Right lobe of liver (tissue), 6 donors: ENCODE measurements at places on chromosomes 6 and 20.

DNA sequence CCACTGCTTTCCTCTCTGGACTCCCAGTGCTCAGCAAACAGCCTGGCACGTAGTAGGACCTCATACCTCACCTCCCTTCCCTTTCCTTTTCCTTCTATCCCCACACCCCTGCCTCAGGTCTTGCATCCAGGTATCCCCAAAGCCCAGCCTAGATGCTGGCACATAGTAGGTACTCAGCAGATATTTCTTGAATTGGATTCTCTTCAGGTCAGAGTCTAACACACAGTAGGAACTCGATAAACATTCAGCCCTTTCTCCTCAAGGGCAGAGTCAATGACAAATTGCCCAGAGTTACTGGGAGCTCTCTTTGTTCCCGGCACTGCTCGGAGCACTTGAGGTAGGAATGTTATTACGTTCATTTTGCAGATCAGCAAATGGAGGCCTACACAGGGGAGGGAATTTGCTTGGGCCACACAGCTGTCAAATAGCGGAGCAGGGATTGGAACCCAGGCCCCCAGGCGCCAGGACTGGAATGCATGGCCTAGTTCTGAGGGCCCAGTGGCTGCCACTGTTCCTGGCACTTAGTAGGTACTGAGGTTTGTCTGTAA, 25.9 kb downstream of the NOL4L start:
- no peak for DNase-seq

DNA sequence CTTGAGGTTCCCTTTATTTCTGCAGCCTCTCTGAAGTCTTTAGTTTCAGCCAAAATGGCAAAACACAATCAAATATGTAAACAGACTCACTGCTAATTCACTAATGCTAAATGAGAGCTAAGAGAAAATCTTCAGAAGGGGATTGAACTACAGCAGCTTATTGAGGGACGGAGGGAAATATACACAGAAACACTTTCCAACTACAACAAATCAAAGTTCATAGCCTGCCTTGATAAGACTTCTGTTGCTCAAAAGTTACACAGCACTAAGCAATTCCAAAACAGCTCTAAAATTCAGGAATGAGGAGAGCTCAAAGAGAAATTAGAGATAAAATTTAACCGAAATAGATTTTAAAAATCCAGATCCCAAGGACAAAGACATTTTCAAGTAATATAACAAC, 1.7 kb downstream of the TCP11 start:
- DNase-seq: no peak

GRCh38 chr20:57330998-57331397, 1.4 kb downstream of the SPO11 start:
- no peak for DNase-seq

GRCh38 chr20:17747431-17747846, 47.7 kb downstream of the BANF2 start:
- DNase-seq: no peak

DNA sequence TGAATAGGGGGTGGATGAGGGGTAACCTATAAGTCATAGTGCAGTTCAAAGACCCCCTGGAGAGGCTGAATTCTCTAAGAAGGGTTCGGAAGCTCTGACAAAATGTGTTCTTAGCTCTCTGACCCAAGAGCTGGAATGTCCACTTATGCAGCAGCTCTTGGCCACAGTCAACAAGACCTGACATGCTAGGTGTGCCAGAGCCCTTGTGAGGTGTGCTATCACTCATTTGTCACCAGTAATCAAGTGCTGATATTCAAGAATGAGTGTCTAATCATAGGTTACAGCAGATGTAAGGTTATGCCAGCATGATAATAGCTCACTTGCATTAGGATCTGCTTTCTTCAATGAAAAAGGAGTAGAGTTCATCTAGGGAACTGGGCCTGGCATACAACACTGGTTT, 28.1 kb downstream of the TOMM6 start:
- no peak for DNase-seq

DNA sequence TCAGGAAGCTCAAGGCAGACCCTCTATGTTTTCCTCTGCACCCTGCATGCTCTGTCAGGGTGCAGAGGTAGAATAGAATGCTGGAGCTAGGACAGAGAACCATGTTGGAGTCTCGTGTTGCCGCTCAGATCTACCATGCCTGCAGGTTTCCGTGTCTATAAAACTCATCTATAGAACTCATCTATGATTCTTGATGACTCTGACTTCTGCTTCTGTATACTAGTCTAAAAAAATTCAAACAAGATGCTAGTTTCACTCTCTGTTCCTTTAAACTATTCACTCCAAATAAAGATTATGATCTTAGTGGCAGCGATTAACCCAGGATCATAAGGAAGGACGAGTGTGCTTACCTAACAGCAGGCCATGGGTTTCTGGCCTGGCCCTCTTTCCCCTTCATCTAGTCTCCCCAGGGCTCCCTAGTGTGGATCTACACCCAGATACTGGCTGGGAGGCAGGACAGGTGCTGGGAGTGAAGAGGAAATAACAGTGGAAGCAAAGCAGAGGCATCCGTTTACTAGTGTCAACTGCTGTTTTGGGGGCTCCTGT, 162.7 kb upstream of the SUPT3H start:
- DNase-seq: no peak

GRCh38 chr6:2524090-2524489, 226.6 kb downstream of the MYLK4 start:
- no peak for DNase-seq

- DNase-seq: peak; percentile 87
These were observed 765 bp upstream of the GMDS start for GRCh38 chr6:2245877-2246863.

DNA sequence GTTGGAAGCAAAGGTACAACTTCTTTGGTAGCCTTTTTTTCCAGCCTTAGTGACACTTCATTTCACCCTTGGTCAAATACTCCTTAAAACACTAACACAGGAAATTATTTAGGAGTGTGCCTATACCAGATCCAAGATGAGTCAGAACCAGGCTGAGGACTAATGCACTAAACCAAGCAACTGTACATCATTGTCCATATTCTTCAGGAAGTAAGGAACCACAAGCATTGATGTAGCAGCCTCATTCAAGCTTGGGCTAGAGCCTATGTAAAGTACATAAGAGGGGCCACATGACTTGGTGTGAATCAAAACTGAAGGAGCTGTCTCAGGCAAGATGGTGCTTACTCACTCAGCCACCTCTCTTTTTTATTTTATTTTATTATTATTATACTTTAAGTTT, 20.7 kb upstream of the ADGB start:
- DNase-seq: no peak

DNA sequence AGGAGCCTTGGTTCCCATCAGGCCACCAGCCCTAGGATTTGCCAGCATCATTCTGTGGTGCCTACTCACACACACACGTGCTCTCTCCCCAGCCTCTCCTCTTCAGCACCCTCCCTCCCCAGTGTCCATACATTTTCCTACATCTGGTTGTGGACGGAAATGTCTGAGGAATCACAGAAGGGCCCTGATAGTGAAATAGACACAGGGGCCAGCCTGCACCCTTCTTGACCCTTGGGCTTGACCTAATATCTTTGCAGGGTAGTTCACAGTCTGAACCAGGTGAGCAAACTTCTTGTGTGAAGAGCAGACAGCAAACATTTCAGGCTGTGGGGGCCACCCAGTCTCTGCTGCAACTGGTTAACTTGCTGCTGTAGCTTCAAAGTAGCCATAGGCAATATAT, 108.5 kb upstream of the NXT1 start:
- no peak for DNase-seq

DNA sequence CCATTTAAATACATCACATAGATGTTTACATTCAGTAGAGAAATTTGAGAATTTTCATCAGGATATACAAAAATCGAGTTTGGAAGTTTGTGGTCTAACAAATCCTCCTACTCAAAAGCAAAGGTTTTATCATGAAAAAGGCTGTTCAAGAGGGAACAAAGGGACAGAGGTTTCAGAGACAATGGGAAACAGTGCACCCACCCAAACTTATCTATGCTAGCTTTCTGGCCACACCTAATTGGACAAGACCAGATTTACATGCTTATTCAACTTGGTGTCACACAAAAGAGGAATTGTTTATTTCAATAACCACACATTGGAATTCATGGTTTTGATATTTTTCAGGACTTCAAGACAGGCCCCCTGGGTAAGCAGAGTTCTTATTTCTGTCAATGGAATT, 28.4 kb upstream of the RSPO3 start:
- no peak for DNase-seq

DNA sequence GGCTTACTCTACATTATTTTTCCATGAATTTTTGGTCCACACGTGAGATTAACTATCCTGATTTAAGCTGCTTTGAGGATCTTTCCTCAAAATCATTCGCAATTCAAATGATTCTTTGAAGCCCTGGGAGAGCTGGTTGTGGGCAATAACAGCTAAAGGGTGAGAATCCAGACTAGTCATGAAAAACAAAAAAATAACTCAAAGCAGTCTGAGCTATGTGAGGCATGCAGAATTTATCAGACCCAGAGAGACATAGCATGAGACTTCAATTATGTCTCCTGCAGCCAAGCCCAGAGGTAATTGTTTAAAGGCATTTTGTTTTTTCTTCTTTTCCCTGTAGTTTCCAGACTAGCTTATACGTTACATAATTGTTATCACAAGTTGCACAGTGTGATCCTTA, 517.3 kb upstream of the PTCHD4 start:
- no peak for DNase-seq

DNA sequence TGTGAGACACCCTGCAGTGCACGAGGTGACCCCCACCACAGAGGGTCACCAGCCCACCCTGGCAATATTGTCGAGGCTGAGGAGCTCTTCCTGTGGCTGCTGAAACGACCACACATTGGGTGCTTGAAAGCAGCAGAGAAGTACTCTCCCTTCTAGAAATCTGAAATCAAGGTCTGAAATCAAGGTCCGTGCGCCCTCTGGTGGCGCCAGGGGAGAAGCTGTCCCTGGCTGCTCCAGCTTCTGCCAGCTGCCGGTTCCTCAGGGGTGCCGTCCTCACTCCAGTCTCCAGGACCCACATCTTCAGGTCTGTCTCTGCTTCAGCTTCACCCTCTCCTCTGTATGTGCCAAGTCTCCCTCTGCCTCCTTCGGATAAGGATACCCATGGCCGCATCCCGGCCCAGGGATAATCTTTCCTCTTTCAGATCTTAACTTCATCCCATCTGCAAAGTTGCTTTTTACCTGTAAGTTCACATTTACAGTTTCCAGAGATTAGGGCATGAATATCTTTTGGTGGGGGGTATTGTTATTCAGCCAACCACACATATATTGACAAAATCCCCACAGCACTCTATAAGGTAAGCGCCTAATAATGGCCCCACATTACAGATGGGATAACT, 108.3 kb upstream of the PHACTR3 start:
- peak; percentile 72 for DNase-seq

DNA sequence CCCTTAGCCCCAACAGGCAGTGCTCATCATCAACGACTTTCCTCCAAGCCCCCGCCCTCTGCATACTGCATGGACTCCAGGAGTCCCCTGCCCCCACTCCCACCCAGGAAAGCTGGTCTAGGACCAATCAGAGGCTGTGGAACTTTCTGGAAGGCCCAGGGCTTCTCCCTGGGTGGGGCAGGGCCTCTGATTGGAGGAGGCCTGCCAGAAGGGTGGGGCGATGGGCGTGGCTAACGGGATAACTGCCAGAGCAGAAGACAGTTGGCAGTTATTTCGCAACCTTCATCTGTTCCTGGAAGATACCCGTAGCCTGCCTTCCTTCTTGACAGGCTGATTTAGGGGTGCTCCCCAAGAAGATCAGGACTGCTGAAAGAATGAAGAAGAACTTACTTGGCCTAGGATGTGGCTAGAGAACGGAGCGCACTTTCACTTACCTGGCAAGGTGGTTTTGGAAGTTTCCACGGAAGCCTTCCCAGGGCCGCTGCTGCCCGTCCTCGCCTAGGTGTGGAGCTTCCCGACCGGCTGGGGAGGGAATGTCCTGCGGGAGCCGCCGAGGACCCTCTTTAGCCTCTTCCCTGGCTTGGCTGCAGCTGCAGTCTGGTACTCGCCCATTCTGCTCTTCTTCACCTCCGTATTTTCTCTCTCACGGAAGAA, 209.0 kb downstream of the LRFN2 start:
- DNase-seq: no peak

DNA sequence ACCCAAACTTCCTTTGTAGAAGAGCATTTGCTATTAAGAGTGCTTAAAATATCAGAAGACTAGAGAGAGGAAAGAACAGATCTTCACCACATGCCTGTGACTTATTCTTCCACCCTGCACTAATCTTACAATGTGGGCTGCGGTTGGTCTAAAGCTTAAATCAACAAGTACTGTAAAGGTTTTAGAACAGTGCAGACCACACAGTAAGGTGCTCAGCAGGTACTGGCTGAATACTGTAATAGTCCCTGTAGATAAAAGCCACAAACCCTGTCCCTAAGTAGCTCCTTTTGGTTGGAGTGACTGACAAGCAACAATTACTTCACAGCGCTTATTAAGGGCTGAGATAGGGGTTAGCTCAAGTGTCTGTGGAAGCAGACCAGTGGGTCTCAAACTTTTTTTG, 972 bp upstream of the PHF3 start:
- DNase-seq: no peak

DNA sequence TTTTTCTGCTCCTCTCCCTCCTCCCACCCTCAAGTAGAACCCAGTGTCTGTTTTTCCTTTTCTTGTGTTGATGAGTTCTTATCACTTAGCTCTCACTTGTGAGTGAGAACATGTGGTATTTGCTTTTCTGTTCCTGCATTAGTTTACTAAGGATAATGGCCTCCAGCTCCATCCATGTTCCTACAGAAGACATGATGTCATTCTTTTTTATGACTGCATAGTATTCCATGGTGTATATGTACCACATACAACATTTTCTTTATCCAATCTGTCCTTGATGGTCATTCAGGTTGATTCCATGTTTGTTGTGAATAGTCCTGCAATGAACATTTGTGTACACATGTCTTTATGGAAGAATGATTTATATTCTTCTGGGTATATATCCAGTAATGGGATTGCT, 81.0 kb downstream of the TOX2 start:
- no peak for DNase-seq

DNA sequence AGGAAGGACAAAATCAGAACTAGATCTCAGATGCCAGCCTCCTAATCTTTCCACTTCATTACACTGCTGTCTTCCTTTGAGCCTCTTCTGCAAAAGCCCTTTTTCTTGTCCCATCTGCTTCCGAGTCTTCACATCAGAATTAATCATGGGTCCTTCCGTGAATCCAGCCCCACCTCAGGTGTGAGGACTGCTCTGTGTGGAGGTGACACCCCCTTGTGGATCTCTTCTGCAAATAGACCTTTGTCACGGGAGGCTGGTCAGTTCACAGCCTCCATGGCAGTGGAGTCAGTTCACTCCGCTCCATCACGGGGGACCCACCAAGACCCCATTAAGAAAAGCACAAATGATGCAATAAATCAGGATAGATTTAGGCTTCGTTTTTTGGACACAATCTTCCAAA, 171.1 kb downstream of the ADAT2 start:
- DNase-seq: no peak

DNA sequence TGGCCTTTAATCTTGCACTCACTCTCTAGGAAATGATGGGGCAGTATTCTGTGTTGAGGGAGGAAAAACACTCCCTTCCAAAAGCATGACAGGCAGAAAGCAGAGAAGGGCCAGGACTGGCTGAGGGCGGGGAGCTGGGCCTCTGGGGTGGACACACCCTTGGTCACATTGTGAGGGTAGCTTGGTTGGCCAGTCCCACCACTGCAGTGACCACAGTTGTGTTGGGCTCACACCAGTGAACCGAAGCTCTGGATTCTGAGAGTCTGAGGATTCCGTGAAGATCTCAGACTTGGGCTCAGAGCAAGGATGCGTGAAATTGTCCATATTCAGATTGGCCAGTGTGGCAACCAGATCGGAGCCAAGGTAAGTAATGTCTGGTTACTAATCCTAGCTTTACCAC, at the start of gene TUBB1:
Gene TUBB1 (plus strand): TSS at position 213 of the 400 bp plus-strand sequence. CDS start 94 bp downstream, at position 307.
- no peak for DNase-seq
